ENCODE measurements at places on chromosomes 11 and 22.

- no peak for DNase-seq
Observed at GRCh38 chr11:99244613-99245012, 223.9 kb downstream of the CNTN5 start.

- DNase-seq, result no peak
Observed at GRCh38 chr11:24859801-24860300, 363.0 kb downstream of the LUZP2 start.

DNA sequence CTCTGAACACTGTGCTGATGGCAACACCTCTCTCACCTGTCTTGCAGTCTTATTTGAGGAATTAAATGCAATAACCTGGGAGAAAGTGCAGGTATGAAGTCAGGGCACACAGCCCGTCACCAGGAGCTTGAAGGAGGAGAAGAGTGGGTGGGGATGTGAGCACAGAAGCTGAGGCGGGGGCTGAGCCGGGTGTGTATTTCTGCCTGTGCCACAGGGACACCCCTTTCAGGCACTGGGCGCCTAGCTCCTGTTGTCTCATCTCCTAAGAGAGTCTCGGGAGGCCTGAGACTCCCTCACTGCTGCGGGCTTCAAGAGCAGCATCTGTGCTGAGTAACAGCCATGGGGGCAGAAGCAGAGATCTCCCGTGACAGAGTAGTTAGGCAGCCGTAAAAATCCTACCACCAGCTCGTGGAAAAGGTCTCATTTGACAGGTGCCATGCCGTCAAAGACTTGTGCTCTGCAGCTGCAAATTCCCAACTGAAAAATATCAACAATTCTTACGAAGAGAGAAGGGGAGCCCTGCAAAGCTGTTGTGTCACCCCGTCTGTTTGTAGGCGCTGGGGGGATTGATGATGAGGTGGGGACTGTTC lies 26.8 kb downstream of the PARVB start:
- no peak for DNase-seq

- DNase-seq, result no peak
Observed at GRCh38 chr11:44031549-44031948, 16.2 kb upstream of the ACCSL start.

DNA sequence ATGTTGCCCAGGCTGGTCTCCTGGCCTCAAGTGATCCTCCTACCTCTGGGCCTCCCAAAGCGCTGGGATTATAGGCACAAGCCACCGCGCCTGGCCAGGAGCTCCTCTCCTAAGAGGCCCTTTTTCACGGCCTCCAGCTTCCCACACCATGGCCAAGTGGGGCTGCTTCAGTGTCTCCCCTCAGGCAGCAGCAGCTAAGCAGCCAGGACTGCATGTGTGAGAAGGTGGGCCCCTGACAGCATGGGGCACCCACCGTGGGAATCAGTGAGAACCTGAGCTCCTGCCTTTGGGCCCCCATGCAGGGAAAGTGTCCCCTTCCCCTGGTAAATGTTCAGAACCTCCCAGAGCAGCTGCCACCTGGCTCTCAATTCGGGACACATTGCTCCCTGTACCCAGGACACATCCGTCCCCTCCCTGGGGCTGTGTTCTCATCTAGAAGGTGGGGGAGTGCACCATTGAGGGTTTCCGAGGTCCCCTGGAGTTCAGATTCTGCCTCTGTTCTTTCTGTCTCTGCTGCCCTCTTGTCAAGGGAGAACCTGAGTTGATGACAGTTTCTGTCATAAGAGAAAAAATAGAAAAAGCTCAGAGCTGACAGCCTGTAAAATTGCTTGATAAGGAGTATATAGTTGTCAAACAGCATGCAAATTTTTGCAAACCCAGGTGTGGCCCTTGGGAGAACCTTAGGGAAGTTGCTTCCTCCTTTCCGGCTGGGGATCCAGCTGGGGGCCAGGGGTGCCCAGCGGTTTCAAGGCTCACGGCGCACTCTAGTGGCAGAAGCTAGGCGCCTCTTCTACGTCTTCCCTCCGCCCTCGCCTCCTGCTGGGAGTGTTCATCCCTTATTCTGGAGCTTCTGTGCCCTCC lies 29.7 kb downstream of the FAM83F start:
- DNase-seq, result peak; percentile 59

DNA sequence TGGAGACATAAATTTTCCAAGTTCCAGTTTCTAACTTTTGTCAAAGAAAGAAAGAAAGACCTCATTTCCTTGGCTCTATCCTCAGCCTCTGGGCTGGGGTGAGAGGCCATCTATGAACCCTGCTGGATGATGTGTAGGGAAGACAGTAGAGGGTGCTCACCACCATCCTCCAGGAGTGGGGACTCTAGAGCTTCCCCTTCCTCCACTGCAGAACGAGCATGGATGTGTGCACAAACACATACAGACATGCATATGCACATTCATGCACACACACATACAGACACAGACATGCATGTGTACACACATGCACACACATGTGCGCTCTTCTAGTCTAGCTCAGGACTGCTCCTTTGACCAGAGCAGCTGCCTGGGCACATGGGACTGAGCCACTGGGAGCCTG lies 565.8 kb downstream of the BUD13 start:
- DNase-seq, result no peak

GRCh38 chr11:66531841-66532240 lies 14.0 kb downstream of the ZDHHC24 start:
- no peak for DNase-seq

DNA sequence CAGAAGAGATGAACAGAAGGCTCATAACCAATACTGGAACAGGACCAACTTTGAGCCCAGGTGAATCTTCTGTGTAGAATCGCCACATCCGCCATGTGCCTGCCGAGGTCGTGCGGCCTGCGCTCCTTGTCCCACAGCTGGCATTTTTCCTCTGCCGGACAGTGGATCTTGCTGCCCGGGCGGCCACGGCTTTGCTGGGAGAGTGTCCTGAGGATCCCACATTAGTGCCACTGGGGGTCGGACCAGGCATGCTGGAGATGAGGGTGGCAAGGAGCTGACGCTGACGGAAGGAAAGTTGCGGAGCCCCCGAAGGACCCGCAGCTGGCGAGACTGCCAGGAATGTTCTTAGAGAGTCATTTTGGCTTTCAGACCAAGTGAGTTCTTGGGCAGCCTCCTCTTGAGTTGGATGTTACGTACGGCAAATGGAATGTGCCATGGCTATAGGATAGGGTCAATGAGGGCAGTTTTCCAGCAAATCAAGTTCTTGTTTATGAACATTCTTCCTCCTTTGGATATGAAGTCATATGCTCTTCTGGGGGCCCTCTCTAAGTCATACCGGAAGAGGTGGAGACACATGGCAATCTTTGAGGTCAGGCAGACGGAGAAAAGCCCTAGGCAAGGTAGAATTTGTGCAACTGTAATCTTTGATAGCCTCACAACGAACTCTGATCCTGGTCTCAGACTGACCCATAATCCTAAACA lies 57.4 kb upstream of the NUP160 start:
- DNase-seq, result no peak

GRCh38 chr22:37259540-37260029 lies 15.5 kb upstream of the RAC2 start:
- no peak for DNase-seq

GRCh38 chr11:129434641-129435498 lies 59.2 kb downstream of the BARX2 start:
- DNase-seq, result no peak

GRCh38 chr11:32050264-32050663 lies 40.6 kb upstream of the RCN1 start:
- no peak for DNase-seq

DNA sequence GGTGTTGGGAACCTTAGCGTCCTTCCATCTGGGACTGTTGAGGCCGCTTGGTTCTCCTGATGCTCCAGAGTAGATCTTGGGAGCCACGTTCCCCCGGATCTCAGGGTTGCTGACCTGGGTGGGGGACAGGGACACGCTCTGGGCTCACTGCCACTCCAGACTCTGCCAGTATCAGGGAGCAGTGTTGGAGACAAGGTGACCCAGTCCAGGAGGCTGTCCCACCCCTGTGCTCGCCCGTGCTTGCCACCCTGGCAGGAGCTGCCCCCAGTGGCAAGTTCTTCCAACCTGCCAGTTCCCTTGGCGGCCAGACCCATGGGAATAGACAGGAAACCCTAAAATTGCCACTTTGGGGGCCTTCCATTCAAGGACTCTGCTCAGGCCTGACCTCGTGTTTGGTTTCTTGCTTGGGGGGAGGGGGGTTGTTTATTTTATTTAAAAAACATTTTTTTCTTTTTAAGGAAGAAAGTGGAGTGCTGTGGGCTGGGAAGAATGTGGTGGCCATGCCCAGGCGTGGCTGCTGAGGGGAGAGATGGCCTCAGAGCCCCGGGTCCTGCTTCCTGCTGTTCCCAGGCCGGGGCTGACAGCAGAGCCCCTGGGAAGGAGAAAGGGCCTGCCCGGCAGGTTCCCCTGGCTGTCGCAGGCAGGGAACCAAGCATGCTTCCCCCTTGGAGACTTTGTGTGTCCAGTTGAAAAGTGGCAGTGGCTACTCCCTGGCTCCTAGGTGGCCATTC lies 7.2 kb downstream of the GRK2 start:
- DNase-seq, result no peak

GRCh38 chr11:20639688-20640087 lies 29.7 kb upstream of the NELL1 start:
- no peak for DNase-seq

- DNase-seq, result no peak
Observed at GRCh38 chr11:79173615-79174014, 267.2 kb downstream of the TENM4 start.

DNA sequence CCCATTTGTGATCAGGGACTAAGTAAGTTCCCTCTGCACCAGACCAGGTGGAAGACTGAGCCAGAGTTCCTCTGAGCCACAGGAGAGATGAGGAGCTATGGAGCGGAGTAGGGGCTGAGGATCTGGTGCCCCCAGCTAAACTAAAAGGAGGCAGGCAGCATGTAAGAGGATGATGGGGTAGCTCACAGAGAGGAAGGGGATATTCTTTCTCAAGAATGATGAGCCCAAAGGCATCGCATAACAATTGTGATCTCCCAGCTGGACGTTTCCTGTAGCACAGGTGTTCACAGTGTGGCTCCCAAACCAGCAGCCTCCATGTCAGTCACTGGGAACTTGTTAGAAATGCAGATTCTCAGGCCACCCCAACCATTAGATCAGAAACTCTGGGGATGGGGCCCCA lies 24.4 kb downstream of the ADAMTS8 start:
- DNase-seq, result no peak

DNA sequence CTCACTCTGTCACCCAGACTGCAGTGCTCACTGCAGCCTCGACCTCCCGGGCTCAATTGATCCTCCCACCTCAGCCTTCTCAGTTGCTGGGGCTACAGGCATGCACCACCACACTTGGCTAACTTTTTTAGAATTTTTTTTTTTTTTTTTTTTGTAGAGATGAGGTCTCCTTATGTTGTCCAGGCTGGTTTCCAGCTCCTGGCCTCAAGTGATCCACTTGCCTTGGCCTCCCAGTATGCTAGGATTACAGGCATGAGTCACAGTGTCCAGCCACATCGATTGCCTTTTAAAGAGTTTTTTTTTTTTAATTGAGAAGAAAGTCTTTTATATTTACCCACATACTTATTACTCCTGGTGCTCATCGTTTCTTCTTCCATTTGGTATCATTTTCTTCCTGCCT lies 30.0 kb downstream of the PARVG start:
- no peak for DNase-seq

DNA sequence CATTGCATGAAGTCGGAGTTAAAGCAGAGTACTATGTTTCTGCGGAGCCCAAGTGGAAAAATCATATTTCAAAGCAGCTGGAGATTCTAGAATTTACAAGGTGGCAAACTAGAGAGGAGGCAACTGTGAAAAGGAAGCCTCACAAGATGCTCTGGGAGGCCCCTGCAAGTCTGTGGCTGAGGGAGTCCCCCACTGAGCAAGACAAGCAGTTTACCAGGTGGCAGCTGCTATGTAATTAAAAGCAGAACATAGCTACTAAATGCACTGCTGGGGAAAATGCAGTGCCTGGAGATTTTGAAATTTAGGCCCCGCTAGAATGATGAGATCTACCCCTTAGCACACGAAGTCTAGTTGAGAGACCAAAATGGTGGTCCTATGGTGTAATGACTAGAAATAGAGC lies 728.0 kb downstream of the OPCML start:
- DNase-seq, result no peak

DNA sequence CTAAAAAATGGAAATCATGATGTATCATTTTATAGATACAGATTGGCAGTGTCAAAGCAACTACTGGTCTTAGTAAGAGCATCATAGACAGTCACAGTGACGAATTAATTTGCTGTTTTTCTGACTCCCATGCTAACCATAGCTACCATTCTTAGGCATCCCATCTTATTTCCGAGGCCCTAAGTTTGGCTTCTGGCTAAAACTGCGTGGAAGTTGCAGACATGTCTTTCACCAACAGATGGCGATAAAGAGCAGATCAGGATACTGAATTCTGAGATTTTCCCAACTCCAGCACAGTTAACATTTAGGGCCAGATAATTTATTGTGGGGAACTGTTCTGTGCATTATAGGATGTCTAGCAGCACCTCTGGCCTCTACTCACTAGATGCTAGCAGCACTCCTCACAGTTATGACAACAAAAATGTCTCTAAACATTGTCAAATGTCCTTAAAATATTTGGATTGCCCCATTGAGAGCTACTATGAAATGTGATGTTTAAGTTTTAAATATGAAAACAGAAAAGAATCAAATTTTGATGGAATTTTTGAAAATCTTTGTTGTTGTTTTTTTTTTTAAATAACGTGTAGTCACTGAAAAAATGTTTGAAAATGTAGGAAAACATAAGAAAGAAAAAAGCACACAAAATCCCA lies 16.3 kb downstream of the OR2AG2 start:
- no peak for DNase-seq

GRCh38 chr11:61621917-61622585 lies 41.2 kb upstream of the SYT7 start:
- no peak for DNase-seq

DNA sequence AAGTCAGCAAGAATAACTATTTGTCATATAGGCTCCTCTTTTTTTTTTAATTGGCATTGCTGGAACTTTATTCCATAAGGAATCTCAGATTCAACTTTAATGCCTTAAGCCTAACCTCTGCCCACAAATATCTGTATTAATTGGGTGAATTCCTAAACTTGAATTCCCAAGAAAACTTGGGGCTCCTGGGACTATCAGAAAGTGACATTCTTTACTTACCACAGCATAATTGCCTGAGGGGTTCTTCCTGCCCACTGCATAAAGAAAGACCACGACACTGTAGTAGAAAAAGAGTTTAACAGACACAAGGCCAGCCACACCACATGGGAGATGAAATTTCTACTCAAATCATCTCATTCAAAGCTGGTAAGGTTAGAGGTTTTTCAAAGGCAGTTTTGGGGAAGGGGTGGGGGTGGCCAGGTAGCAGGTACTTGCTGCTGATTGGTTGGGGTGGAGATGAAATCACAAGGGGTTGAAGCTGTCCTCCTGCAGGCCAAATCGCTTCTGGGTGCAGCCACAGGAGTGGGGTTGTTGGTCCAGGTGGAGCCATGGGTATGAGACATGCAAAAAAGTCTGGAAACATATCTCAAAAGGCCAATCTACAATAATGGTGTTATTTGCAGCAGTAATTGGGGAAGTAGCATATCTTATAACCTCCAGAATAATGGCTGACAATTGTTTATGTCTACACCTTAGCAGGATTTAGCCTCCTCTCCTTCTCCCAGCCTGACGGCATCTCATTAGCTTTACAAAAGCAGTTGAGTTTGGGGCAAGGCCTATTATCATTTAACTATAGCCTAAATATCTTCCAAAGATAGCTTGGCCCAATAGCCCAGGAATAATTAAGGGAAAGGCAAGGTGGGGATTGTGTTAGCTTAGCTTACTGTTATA lies 4.8 kb upstream of the NLRP10 start:
- no peak for DNase-seq

- DNase-seq, result no peak
Observed at GRCh38 chr11:3052567-3052966, 4.7 kb downstream of the CARS1 start.
